ENCODE measurements at places on chromosomes 2 and 18.

- DNase-seq: no peak
Measured at GRCh38 chr2:84223191-84223590, 235.9 kb downstream of the SUCLG1 start.

GRCh38 chr18:31207391-31207790, 44.7 kb upstream of the DSC1 start:
- DNase-seq: no peak

GRCh38 chr18:8176109-8176508, 433.1 kb upstream of the RAB12 start:
- peak; percentile 25 for DNase-seq

GRCh38 chr2:62195421-62196277, at the start of gene B3GNT2:
TSS of gene B3GNT2 (plus strand) at chr2:62196115. CDS start at chr2:62222221, 26,106 bp downstream.
- peak; percentile 87 for DNase-seq

DNA sequence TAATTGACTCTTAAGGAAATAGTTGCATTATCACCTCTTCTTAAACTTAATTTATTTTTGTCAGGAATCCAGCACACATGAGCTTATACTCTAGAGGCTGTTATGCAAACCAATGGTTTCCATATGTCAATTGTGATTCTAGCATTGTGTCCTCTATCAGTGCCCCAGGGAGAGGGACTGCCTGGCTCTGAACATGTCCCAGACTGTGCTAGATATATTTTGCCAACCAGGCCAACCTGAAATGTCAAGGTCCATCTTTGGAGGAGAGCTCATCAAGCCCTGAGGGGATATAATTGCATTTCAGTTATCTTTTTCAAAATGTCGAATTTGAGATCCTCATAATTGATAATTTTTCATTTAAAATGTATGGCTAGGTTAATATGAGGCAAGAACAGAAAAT, 34.2 kb downstream of the HNMT start:
- no peak for DNase-seq

DNA sequence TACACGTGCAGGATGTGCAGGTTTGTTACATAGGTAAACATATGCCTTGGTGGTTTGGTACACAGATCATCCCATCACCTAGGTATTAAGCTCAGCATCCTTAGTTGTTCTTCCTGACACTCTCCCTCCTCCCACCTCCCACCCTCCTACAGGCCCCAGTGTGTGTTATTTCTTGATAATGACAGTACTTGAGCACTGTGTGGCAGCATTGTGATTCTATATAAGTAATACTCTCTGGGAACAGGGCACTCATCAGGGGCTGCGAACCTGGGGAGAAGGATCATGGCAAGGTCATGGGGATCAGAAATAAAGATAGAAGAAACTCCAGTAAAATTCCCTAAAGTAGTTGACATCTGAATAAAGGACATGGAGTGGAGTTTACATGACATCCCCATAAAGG, 1256.2 kb upstream of the CRIM1 start:
- no peak for DNase-seq

GRCh38 chr2:239222312-239222660, 178.5 kb downstream of the HDAC4 start:
- DNase-seq: no peak

- no peak for DNase-seq
Measured at GRCh38 chr2:1588051-1588977, 156.0 kb downstream of the PXDN start.
